ENCODE measurements at places on chromosomes 5 and 9.

GRCh38 chr5:154517181-154517580, 39.2 kb upstream of the HAND1 start:
- no peak overlapping the region for H3K4me3 ChIP-seq
- H3K36me3 ChIP-seq = no peaks in the 10 kb centered on the region
- H3K27ac ChIP-seq = no peak overlapping the region
- peaks cover 10% of the 10 kb centered on the region for H3K4me1 ChIP-seq
- ATAC-seq = no peak

GRCh38 chr9:129487658-129488483, 133.0 kb downstream of the C9orf50 start:
- peak; percentile 33 for ATAC-seq
- H3K36me3 ChIP-seq = peaks cover 55% of the 10 kb centered on the region
- H3K27me3 ChIP-seq = no peaks in the 10 kb centered on the region
- H3K4me1 ChIP-seq = peaks cover 38% of the 10 kb centered on the region

DNA sequence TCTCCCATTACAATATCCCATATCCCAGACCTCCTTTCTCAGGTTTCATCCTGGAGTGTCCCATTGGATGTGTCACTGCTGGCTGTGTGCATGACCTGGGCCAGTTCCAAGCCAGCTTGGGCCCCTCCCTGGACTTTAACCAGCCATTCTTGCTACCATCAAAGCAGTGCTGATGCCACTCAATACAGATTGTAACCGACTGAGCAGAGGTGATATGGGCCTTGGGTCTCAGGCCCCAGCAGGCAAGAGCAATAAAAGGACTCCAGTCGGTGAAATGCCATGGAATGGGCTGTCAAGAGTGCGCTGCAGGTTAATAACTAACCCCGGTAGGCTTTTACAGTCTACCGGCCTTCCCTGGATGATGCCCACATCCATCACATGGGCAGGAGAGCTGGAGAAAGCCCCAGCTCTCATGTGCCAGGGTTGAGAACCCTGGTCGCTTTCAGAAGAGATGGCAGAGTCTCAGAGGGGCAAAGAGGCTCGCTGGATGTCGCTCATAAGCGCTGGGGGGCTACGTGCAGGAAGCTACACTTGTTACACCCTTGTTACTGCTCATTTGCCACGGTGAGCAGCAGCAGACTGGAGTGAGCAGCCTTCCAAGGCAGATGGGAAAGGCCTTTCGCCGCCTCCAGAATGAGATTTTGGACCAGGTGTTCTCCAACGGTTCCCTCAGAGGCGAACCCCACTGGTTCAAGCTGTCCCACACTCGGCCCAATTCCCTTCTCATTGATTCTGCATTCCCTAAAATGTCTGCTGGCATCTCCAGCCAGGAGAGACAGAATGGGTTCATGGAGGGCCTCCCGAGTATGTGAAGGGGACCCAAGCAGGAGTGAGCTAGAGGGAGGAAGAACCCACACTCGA, 13.2 kb downstream of the EPB41L4B start:
- H3K27ac ChIP-seq = no peak overlapping the region
- peaks cover 41% of the 10 kb centered on the region for H3K27me3 ChIP-seq
- no peak overlapping the region for H3K4me3 ChIP-seq
- no peaks in the 10 kb centered on the region for H3K36me3 ChIP-seq
- ATAC-seq = no peak
- no peaks in the 10 kb centered on the region for H3K4me1 ChIP-seq

DNA sequence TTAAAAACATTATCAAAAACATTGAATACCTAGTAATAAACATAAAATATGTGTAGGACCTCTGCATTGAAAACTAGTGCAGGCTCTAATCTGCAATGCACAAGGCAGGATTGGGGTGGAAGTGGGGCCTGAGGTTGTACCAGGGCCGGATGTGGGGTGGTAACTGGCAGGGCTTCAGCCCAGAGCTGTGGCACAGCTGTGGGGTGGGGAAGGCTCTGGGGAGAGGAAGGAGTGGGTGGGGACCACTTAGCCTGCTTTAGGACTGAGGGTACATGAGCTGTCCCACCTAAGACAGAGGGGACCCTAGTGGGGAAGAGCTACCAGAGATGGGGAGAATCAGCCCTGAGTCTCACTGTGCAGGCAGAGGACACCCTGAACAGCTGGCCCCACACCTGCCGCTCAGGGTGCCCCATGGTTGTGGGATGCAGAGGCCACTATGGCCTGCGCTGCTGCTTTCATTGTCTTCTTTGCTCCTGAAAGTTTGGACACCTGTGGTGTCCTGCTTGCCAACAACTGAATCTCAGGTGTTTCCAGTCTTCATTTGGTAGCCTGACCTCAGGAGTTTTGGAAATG, 311.4 kb downstream of the TLE4 start:
- peaks cover 19% of the 10 kb centered on the region for H3K4me1 ChIP-seq
- H3K27ac ChIP-seq = no peak overlapping the region
- H3K4me3 ChIP-seq = peak overlapping the region; percentile 38

DNA sequence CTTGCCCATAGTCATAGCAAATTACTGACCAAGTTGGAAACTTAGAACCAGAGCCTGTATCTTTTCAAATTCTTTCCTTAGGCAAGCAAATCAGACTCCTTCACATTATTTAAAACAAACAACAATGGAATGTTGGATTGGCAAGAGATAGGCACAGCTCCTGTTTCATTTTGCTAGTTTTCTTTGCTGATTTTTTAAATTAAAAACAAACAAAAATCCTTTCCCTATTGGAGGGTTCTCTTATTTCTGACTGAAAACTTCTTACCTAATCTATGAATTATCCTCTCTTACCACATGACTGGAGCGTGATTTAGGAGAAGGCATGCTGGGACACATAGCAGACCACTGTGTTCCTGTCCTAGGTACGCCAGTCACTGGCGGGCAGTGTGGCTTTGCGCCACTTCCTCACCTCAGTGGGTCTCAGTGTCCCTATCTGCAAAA, 63.0 kb downstream of the TTC39B start:
- H3K36me3 ChIP-seq = peaks cover 6% of the 10 kb centered on the region
- H3K4me1 ChIP-seq = peaks cover 15% of the 10 kb centered on the region
- no peak overlapping the region for H3K27ac ChIP-seq
- H3K4me3 ChIP-seq = no peak overlapping the region
- no peak for ATAC-seq

DNA sequence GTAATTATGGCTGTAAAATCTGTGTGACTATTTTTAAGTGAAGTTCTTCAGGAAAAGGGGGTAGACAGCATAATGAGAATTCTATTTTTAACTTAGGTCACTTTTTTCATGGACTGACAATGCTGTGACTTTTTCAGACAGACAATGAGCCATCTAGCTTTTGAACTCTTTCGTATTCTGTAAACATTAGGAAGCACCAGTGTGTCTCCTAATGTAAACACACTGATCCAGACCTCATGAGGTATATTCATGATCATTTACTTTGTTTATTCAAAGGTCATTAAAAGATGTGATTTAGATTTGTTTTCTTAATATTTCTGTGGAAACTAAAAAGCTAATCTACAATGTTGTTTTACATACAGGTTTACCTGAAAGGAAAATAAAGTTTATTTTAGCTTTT, 352.6 kb downstream of the ADGRV1 start:
- H3K27me3 ChIP-seq = peaks cover 8% of the 10 kb centered on the region
- H3K4me3 ChIP-seq = no peak overlapping the region
- H3K27ac ChIP-seq = no peak overlapping the region
- no peak for ATAC-seq
- no peaks in the 10 kb centered on the region for H3K4me1 ChIP-seq

DNA sequence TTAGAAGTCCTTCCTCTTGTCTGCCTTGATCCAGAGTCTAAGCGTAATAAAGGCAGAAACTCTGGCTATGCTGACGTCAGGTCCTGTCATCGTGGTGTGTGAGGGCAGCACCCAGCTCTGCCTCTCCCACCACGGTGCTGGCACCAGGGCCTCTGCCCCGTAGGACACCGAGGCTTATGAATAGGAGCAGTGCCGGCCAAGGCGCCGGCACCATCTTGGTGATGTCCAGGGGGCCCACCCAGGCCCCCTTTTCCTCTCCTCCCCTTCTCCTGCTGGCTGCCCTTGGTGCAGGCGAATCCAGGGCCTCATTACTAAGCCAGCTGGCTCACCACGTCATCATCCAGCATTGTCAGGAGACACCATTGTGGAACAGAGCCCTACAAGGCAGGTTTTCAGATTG, 252.3 kb downstream of the FANCC start:
- no peak overlapping the region for H3K4me3 ChIP-seq
- no peak overlapping the region for H3K27ac ChIP-seq
- ATAC-seq = no peak
- peaks cover 8% of the 10 kb centered on the region for H3K36me3 ChIP-seq

- no peak overlapping the region for H3K4me3 ChIP-seq
- H3K27ac ChIP-seq = no peak overlapping the region
- no peak for ATAC-seq
- no peaks in the 10 kb centered on the region for H3K36me3 ChIP-seq
Measured at GRCh38 chr5:139757727-139758509, 37.7 kb upstream of the PSD2 start.

DNA sequence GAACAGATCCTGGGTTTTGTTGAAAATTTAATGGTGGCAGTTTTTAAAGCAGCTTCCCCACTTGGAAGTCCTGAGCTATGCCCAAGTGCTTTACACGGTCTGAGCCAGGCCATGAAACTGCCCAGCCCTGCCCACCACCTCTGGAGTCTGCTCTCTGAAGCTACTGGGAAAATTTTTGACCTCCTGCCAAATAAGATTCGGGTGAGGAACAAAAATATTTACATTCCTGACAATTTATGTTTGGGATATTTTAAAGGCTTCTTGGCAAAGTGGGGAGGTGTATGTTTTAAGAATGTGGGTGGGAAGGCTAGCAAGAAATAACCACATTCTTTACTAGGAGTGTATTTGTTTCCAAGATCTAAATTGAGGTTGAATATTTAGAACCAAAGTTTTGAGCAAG, 50.0 kb downstream of the HACD4 start:
- no peak overlapping the region for H3K4me3 ChIP-seq
- no peaks in the 10 kb centered on the region for H3K4me1 ChIP-seq
- no peaks in the 10 kb centered on the region for H3K27me3 ChIP-seq
- no peak for ATAC-seq
- H3K36me3 ChIP-seq = peaks cover 57% of the 10 kb centered on the region

DNA sequence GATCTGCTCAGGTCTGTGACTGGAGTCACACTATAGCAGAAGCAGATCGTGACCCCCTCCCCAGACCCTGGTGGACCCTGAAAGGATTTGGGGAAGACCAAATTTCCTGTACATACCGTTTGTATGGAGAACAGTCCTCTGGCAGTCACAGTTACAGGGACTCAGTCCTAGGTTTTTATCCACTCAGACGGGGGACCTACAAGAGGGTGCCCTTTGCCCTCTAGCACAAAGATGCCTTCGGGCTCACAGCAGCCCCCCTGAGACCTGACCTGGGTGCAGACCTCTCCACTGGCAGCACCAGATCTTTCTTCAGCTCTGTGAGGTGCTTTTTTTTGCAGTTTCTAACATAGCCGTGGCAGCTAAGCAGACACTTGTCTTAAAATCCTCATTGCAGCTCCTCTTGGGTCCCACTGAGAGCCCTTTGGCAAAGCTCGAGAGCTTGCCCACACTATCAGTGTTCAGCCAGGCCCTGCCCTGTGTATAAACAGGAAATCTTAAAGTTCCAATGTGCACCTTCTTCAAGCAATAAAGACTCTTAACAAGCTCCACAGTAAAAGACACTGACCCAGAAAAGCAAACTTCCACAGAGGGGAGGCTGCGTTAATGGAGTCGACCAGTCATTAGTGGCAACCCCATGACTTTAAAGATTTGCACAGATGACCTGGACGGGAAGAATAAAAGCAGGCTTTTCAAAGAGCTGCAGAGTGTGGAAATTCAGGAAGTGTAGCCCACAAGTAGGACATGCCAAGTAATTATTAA, 71.8 kb upstream of the LHFPL2 start:
- no peak overlapping the region for H3K4me3 ChIP-seq
- H3K27me3 ChIP-seq = peaks cover 4% of the 10 kb centered on the region
- H3K27ac ChIP-seq = no peak overlapping the region
- H3K4me1 ChIP-seq = no peaks in the 10 kb centered on the region
- H3K36me3 ChIP-seq = no peaks in the 10 kb centered on the region

GRCh38 chr9:35397923-35398322, 92.0 kb upstream of the RUSC2 start:
- H3K27ac ChIP-seq = peak overlapping the region; percentile 31
- no peaks in the 10 kb centered on the region for H3K36me3 ChIP-seq
- peaks cover 15% of the 10 kb centered on the region for H3K27me3 ChIP-seq
- H3K4me1 ChIP-seq = no peaks in the 10 kb centered on the region

DNA sequence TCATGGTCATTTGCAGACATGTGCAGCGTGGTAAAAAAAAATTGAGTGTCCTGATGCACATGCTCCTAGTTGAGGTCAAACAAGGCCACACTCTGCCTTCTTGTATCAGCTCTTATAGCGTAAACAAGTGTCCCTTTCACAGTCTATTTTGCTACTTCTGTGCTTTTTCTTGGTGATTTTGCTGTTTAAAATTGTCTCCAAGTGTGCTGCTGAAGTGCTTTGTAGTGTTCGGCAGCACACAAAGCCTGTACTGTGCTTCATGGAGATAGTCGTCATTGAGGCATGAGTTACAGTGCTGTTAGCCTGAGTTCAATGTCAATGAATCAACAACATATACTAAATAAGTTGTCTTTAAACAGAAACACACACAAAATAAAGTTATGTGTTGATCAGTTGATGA, 690.4 kb upstream of the MEF2C start:
- no peaks in the 10 kb centered on the region for H3K4me1 ChIP-seq
- no peaks in the 10 kb centered on the region for H3K27me3 ChIP-seq
- ATAC-seq = no peak
- H3K36me3 ChIP-seq = no peaks in the 10 kb centered on the region
- no peak overlapping the region for H3K4me3 ChIP-seq

DNA sequence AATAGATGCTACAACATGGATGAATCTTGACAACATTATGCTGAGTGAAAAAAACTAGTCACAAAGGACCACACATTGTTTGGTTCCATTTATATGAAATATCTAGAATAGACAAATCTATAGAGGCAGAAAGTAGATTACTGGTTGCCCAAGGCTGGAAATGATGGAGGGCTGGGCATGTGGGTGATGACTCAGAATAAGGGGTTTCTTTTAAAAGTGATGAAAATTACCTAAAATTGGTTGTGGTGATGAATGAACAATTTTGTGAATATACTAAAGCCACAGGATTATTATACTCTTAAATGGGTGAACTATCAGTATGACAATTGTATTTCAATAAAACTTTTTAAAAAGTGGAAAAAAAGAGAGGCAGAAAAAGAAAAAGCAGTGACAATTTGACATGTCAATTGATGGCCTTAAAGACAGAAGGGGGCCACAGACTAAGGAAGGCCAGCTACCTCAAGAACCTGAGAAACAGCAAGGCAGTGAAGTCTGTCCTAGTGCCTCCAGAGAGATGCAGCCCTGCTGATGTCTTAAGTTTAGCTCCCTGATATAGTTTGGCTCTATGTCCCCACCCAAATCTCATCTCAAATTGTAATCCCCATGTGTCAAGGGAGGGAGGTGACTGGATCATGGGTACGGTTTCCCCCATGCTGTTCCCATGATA, 182.7 kb downstream of the PIK3R1 start:
- peaks cover 5% of the 10 kb centered on the region for H3K4me1 ChIP-seq
- H3K36me3 ChIP-seq = no peaks in the 10 kb centered on the region
- H3K27me3 ChIP-seq = no peaks in the 10 kb centered on the region

- no peaks in the 10 kb centered on the region for H3K27me3 ChIP-seq
- H3K4me3 ChIP-seq = no peak overlapping the region
- no peak overlapping the region for H3K27ac ChIP-seq
- H3K4me1 ChIP-seq = peaks cover 19% of the 10 kb centered on the region
- ATAC-seq = no peak
Measured at GRCh38 chr5:95923918-95924544, 37.6 kb downstream of the ELL2 start.

GRCh38 chr9:122087406-122088200, 5.5 kb downstream of the TTLL11 start:
- no peaks in the 10 kb centered on the region for H3K36me3 ChIP-seq
- no peak overlapping the region for H3K27ac ChIP-seq
- ATAC-seq = no peak
- no peaks in the 10 kb centered on the region for H3K27me3 ChIP-seq
